Activated naive CD4-positive, alpha-beta T cell (primary cell): ENCODE measurements at places on chromosomes 1 and 21.

DNA sequence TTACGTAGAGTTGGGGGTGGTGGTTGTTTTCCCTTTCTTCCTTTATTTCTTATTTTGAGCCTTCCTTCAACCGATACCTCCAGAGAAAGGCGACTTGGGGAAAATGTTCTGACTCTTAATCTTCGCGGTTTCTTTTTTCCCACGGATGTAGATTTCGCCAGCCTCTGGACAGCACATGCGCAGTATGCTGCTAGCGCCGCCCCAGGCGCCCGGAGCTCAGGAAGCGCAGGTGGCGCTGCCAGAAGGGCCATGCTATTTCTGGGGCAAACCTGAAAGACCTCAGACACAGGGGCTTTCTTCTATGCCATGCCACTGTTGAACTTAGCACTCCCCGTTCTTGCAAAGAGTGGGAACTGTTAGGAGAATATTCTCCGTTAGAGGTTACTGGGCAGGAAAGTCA lies 392.1 kb downstream of the KIF26B start:
- DNase-seq = no peak

GRCh38 chr1:168958562-168959289 lies 147.8 kb upstream of the ATP1B1 start:
- DNase-seq = no peak

DNA sequence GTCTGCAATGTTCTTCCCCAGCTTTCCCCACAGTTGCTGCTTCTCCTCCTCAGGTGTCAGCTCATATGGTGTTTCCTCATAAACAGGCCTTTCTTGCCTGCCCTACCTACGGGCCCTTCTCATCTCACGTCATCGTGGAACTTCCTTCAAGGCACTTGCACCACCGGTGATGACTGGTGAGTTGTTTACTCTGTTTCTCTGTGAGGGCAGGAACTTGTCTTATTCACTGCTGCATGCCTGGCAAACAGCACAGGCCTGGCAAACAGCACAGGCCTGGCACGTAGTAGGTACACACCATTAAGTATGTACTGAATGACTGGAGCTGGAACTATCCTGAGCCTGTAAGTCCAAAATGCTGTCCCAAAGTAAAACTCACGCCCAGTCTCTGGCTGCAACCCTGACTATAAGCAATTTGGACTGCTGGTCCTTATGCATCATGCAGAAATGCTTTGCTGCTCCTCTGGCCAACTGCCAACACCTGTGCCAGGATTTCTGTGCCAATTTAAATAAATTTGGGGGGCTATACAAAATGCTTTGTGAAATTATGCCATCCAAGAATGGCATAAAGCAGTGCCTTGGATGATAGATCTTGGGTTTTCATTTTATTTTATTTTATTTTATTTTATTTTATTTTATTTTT lies 25.7 kb downstream of the STK40 start:
- DNase-seq = no peak

DNA sequence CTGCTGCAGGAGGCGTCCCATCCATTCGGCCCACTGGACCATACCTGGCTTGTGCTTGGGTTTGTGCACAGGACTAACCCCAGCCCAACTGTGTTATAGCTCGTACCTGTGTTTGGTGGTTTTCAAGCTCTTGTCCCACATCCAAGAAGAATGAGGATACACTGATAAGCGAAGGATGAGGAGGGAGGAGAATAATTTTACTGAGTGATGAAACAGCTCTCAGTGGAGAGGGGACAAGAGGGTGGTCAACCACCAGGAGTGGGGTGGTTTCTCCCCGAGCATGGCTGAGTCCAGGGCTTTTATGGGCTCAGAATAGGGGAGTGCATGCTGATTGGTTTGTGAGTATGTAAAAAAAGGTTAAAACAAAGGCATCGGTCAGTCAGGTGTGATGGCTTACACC lies 12.1 kb upstream of the USP48 start:
- no peak for DNase-seq

DNA sequence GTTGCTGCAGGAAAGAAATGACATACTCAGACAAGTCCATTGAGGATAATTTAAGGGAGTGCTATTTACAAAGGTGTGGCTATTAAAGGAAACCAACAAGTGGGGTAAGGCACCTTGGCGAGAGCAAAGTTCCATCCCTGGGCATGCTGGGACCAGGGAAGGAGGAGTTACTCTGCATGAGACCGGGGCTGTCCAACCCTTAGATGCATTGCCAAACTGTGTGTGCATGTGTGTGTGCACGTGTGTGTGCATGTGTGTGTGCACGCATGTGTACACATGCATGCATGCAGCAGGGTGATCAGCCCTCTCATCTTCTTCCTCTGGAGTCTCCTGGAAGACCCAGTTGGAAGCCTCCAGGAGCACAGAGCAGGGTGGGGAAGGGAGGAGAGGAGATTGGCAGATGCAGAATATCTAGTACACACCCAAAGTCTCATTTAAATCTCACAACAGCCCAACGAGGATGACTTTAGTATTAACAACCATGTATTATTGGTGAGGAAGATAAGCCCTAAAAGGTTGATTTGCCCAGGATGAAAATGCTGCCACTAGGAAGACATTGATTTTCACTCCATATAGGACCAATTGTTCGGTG lies 72.2 kb upstream of the CD34 start:
- no peak for DNase-seq

DNA sequence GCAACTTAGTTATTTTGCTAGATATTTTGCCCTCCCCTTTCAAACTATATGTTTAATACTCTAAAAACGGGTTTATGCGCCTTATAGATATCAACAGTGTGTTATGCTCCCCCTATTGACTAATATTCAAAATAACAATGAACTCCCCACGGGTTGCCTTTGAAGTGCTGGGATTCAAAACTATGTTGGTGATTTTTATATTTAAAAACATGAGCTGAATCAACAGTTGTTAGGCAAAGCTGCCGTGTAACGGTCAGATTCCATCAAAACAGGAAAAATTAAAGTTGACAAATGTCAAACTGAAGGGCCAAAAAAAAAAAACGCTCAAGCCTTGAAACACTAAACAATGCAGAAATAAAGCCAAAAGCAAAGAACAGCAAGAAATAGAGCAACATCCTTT lies 2.5 kb downstream of the TGFBR3 start:
- no peak for DNase-seq

- DNase-seq = no peak
Observed at GRCh38 chr1:168918860-168919741, 187.4 kb upstream of the ATP1B1 start.

DNA sequence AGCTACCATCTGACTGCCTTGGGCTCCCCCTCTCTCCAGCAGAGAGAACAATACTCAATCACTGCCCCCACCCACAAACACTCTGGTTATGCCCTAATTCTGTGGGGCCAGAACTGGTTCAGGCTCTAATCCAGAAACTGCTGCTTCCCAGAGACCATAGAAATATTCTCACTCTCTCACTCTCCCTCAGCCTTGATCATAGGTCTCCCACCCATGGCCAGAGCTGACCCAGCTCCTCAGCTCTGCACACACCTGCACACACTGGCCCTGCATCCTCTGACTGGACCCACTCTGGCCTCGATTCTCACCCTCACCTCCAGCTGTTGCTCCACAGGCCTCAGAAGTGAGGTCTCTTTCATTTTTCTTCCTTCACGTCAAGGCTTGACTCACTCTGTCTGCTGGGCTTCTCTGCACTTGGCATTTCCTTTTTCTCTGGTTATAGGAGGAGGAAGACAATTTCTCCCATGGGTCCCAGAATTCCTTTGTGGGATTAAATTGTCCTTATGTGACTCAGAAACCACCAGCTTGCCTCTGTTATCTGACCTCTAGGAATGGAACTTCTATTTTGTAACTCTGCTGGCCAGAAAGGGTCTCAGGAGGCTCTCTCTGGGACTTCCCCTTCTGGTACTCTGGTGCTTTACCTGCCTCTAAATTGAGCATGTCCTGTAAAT lies 15.6 kb upstream of the ZMYM6 start:
- no peak for DNase-seq

DNA sequence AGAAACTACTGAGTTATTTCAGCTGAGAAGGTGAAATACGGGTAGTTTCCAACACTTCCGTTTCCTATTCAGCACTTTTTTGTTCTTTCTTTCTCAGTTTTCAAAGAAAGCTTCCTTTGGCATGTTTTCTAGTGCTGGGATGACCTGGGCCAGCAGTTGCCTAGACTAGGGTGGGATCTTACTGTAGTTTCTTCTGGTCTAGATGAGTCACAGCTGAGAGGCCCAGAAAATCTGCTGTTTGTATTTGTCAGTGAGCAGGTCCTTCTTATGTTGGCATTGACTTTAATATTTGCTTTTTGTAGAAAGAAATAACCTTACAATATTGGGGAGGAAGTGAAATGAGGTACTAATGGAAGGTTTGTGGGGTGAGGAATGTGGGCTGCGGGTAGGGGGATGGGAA lies 22.2 kb downstream of the C1orf21 start:
- no peak for DNase-seq

GRCh38 chr1:79207331-79207730 lies 200.8 kb upstream of the ADGRL4 start:
- no peak for DNase-seq

DNA sequence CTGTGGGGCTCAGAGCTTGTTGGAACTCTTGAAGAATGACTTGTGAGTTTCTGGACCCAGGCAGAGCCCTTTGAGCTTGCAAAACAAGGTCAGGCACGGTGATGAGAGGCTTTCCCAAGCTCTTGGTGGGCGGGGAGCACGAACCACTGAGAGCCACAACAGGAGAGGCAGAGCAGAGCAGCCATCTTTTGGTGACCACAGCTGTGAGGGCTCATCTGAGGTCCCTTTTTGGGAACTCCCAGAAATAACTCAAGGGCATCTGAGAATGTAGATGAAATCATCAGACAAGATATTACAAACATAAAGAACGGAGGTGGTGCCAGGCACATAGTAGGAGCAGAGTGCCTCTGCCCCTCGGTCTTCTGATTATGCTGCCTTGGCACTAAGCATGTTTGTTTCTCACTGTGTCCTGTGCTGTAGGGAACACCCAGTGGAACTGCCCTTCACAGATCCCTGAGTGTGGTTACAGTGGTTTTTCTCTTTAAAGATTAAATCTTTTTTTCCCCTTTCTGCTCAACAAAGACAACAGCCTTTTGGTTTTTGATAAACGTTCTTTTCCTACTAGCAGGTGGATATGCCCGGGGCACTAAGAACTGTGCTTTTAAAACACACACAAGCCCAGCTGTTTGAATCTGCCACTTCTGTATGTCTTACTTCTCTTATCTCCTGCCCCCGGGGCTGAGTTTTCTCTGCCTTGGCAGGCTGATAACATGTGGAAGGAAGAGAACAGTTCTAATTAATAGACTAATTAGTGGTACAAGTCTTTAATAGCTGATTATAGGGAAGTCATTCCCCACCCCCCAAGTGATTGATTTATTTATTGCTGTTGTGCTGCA lies 37.7 kb downstream of the CD34 start:
- no peak for DNase-seq

GRCh38 chr1:152398812-152399698 lies 15.0 kb downstream of the CRNN start:
- DNase-seq = no peak

GRCh38 chr1:21249940-21250493 lies 40.2 kb downstream of the ECE1 start:
- DNase-seq = no peak

DNA sequence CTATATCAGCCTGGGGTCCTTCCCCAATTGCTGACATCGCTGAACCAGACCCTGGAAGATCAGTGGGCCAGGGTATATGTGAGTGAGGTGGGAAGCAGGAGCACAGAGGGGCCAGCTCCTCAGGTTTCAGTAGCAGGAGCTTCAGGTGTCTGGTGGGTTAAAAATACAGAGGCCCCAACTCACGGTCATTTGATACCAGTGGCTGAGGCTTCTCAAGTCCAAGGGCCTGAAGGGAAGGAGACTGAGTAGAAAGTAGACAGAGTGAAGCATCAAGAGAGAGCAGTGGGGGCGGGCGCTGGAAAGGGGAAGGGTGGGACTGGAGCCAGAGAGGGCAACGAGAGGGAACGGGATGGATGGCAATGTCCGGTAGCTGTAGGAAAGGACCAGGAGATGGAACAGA lies 2.0 kb upstream of the CASQ1 start:
- DNase-seq = no peak

GRCh38 chr1:89454845-89455521 lies 69.6 kb upstream of the LRRC8B start:
- DNase-seq = peak; percentile 19

GRCh38 chr1:204731509-204731908 lies 46.0 kb upstream of the LRRN2 start:
- no peak for DNase-seq

- DNase-seq = no peak
Observed at GRCh38 chr1:67792741-67793458, 40.4 kb downstream of the GNG12 start.
